ENCODE measurements at places on chromosomes 12 and 14.
A peak's percentile ranks its signal among the peaks of the same experiment; 100 is the strongest.

DNA sequence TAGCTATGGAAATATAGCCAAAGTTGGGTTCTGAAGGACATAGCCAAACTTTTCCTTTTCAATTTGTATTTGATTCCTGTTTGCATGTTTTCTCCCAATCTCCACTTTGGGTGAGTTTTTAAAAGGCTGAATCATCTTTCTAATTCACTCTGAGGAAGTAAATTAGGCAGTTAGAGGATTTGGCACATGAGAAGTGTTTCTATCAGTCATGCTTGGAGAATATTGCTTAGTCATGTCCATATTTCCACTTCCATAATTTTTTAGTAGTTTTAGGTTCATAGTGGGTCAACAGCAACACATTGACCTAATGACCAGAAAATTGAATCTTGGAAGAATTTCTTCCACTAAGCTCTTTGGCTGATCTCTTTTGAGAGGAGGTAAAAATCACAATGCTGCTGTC, 21.8 kb downstream of the IRAK3 start:
- DNase-seq, result peak; percentile 45

DNA sequence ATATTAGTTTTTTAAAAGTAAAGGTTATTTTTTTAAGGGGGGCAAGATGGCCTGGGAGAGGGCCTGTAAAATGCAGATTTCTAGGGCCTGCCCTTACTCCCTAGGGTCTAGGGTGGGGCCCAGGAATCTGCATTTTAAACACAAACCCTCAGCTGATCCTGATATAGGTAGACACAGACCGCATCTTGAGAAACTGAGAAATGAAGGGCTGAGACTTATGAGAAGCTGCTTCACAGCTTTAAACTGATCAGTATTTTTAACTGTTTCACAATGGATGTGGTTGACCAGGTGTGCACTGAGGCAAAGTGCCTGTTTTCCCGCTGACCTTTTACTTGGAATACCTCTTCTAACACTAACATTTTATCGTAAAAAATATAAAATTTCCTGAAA, 84.0 kb downstream of the CCDC88C start:
- DNase-seq, result no peak

DNA sequence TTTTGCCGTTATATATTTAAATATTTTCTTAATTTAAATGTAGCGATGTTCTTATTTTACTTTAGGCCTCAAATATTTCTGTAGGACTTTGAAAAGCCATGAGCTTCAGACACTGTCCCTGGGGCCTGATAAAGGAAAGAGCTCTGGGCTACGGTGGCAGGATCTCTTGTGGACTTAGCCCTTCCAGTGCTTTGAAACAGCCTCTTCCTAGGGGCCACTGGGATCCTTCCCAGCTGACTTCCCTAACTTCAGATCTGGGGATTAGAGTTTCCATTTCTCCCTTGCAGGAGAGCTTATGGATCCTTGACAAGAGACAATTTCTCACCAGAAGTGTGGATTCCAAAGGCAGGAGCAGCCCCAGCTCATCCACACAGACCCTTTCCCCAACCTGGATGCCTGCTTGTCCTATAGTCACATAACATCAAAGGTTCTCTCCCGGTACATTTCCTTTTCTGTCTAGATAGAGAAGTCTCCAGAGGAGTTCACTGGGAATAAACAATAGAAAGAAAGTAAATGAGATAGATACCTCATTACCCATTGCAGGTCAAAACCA, 221.4 kb downstream of the TTC6 start:
- DNase-seq, result no peak

DNA sequence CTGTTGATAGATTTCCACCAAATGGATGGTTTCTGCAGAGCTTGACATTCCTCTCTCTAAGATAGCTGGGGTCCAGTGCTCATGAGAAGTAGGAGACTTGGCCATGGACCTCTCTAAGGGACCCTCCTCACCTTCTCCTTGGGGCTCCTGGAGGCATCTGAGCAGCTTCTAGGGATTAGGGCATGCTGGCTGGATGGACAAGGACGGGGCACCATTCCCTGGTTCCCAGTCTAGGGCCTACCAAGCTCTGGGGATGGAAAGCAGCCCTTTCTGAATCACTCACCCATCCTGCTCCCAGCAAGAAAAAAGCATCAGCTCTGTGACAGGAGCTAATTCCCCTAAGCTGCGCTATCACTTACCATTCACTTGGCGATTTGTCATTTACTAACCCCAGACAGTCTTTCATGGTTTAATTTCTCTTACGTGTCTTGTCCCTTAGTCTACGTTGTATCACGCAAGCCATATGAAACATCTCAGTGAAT, 39.5 kb downstream of the VWF start:
- no peak for DNase-seq

GRCh38 chr12:88202500-88202899, 60.4 kb downstream of the TMTC3 start:
- DNase-seq, result peak; percentile 8

DNA sequence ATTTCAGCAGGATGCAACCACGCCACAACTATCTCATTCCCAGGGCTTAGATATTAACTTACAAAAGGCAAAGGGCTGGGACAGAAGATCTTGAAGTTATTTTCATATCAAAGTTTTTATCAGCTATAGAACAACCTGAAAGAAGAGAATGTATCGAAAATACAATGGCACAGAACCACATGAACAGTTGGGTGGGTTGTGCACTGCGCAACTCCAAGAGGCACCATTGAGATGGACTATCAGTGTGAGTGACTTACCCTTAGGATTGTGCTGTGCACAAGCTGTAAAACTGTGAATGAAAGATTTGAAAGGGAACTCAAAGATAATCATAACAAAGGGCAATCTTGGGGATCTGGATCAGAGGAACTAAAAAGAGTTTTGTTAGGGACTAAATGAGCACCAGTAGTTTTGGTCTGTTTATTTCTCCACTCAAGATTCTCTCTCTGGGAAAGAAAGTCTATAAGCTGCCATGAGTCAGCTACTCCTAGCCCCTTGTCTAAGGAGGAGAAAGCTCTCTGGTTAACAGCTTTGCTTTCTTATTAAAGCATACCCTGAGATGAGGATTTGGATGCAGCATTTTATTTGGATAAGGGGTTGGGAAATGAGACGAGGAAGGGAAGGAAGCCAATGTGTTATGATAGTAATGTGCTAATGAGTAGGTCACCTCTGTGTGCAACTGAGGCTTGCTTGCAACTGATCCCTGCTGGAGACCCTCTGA, 62.2 kb downstream of the TBX5 start:
- DNase-seq, result no peak

- no peak for DNase-seq
Observed at GRCh38 chr14:69652942-69653684, 41.7 kb downstream of the SUSD6 start.

DNA sequence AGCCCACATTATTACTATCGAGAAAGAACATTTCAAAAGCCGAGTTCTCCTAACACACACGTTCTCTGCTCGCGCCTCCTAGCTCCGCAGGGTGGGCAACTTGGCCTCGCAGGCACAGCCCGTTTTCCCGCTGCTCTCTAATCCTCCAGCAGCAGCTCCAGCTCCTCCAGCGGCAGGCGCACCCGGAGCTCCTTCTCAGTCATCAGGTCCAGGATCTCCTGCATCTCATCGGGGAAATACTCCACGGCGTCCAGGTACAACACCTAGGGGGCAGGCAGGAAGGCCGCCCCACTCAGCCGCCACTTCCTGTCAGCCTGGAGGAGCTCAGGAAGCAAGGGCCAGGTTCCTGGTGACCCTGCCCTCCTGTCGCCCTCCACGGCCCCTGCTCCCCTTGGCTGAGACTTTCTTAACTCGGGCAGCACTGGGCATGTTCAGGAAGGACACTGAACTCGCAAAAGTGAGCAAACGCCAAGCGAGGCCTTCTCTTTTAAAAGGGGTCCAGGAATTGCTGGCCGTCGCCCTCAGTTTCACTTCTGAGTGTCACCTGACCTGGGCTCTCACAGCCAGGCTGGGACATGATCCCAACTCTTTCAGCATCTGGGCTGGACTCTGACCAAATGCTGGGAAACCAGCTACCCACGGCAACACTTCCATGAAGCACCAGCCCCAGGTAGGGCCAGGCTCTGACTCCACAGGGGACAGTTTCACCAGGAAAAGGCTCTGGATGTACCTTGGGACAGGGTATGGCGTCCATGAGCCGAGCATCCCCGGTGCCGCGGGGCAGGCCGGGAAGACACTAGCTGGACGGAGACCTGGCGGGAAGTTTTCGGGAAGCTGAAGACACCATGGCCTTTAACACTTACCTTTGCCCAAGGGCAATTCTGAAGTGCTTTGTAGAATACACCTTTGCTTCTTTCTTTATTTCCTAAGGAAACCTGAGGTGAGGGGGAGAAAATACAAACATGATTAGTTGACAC, 22.1 kb downstream of the PSMC1 start:
- no peak for DNase-seq

- no peak for DNase-seq
Observed at GRCh38 chr12:94290353-94290752, 142.0 kb downstream of the PLXNC1 start.

GRCh38 chr12:52285172-52285745, 6.1 kb downstream of the KRT81 start:
- no peak for DNase-seq

DNA sequence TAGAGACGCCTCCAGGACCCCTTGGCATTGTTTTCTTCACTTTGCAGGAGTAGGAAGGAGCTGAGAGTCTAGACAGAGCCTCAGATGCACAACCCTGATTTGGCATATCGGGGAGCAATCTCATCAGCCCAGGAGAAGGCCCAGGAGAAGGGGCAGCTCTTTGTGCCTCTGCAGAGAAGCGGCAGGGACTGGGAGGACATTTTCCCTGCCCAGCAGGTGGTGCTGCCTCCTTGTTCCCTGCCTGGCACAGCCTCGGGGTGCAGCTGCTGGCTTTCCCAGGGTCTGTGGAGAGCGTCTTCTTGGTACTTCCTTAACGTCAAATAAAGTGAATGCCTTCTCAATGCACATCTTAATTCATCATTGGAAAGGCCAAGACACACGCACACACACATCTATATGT, 419.5 kb downstream of the TMEM121 start:
- DNase-seq, result no peak

DNA sequence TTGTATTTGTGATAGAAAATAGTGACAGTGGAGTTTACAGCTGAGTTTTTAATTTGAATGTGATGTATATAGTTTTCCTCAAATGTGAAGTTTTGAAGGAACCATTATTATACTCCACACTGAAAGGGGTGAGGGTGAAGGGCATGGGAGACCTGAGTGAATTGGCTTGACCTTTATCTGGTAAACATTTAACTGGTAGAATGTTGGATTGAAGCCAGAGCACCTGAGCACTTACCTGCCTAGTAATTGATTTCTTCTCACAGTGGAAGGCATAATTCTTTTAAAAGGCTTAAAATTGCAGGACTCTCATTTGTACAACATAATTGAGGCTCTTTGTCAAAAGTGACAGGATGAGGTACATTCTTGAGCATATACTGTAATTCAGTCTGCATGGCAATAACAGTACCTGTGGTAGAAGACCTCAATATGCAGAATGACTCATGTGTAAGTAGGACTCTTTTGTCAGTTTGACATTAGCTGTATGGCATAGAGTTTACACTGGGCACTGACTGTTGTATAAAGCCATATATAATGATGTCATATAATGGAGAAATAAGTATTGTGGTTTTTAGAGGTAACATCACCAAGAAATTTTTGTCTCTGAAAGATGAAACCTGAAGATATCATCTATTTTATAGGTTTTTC, 309.6 kb downstream of the TMTC2 start:
- no peak for DNase-seq

DNA sequence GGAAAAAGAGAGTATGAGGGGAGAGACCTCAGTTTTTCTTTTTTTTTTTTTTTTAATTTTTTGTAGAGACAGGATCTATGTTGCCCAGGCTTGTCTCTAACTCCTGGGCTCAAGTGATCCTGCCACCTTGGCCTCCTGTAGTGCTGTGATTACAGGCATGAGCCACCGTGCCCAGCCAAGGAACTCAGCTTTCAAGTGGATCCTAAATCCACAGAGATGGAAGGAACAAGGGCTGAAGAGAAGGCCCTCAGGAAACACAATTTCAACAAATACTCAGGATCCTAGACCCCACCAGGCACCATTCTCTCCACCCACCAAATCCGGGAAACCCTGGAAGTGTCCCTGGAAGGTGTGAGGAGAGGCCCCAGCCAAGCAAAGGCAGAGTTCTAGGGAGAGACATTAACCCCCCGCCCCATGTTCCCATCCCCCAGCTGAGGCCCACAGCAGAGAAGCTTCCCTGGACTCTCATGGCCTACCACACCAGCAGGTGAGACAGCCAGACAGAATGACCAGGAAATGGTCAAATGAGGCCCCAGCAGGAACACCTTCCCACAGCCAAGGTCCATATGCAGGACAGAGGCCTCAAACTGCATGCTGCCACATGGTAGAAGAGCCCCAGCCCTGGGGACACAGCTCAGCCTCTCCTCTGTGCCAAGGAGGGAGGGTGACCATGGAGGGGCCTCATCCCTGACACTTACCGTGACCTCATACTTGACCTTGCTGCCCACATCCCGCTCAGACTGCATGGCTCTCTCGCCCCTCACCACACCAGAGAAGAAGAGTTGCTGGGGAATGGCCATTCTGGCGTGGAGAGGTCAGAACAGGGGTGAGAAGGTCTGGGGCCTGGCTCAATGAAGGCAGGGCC, 14.1 kb downstream of the ITGA7 start:
- DNase-seq, result no peak
